ENCODE measurements at places on chromosomes 3 and 15.

GRCh38 chr3:71064291-71064955 is 519.1 kb downstream of the FOXP1 start:
- DNase-seq, result peak; percentile 74

DNA sequence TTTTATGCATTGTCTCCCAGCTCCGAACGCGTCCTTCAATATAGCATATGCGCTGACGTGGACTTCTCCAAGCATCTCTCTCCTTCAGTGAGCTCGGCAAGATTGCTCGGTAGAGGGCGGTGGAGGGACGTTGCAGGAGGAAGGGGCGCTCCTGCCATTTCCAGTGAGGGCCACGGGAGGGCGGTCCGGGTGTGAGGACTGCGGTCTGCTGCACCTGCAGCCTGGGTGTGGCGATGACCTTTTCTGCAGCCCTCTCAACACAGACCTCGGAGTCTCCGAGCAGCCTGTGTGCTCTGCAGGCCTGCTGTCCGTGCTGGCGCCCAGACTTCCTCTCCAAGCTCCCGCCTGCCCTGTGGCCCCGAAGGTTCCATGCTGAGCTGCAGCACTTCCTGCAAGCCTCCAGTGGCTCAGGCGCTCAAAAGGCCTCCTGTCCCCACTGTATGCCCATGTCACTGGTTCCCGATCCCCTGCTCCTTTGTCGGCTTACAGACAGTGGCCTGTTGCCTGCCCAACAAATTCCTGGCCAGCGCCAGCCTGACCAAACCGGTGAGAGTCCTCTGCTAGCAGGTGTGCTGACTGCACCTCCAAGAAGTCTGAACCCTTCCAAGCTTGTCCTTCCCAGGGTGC is 8.9 kb upstream of the RTP3 start:
- peak; percentile 97 for DNase-seq

GRCh38 chr15:37217567-37217966 is 117.2 kb upstream of the MEIS2 start:
- DNase-seq, result no peak

DNA sequence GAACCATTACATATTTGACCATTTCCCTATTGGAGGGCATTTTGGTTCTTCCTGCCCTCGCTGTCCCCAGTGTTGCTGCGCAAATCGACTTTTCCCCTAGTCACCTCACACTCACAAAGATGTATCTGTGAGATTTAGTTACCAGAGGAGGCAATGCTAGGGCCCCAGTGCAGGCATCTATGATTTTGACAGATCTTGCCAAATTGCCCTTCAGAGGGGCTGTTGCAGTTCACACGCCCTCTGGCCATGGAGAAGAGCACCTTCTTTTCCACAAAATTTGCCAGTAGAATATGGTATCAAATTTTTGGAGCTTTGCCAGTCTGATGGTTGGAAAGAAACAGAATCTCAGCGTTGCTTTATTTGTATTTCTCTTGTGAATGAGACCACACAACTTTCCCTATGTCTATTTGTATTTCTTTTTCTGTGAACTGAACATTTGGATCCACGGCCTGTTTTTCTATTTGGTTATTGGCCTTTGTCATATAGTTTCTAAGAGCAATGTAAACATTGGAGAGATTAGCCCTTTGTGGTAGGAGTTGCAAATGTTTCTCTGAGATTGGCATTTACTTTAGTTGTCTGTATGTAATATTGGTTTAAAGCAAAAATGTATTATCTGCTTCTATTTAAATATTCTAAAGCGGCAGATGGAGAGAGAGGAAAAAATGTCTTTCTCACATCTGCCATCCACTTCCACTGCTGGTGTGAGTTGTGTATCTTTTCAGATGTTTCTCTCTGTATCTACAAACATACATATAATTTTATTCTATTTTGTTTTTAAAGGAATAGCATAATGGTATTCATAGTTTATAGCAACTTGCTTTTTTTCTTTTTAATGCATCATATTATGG is 66.1 kb downstream of the DNASE1L3 start:
- DNase-seq, result no peak

DNA sequence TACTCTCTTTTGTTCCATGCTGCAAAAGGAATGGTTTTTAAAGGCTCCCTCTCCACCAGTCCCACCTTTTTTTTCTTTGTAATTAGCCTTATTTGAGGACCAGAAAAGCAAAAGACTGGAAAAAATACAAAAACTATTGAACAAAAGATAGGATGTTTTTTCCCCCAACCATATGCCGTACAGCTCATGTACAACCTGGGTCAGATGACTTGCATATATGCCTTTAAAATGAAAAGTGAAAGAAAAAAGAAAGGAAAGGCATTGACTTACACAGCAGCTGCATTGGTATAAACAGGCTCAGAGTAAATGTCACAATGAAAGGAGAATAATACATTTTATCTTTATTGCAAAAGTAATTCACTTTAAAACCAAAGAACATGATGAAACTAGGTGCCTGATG is 69.5 kb upstream of the CMC1 start:
- DNase-seq, result no peak

DNA sequence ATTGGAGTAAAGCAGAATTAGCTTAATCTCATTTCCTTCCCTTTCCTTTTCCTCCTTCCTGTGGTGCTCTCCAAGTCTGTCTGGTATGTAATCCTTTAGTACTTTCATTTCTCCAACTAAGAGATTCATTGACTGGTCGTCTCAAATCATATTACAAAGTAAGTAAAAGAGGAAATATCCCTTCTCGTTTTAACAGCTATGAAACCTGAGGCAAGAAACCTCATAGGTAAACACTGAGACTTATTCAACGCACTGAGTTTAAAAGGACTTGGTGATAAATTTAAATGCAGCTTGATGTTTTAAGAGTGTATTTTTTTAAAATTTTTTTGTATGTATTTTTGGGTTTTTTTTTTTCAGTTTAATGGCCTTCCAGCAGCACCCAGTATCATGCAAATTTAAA is 117.2 kb upstream of the LRRC3B start:
- no peak for DNase-seq

- DNase-seq, result peak; percentile 90
These were observed at the start of gene MFSD1 for GRCh38 chr3:158801696-158802408. TSS of gene MFSD1 (plus strand) at chr3:158802054. CDS start at chr3:158802153, 99 bp downstream.

DNA sequence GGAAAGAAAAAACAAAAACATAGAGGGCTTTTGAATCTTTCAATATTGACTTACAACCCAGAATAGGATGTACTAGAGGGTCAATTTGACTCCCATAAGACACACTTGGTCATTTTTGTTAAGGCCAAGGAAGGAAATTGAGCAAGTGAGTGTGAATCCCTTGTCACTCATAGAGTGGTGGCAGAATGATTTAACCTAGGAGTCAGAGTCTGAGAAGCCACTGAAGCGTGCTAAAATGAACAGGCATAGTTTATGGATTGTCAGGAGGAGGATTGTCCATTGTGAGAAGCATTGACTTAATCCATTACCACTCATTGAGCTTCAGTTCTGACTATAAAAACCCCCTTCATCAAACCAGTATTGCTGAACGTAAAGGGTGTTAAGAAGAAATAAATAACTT is 8.2 kb upstream of the GCSAM start:
- no peak for DNase-seq

DNA sequence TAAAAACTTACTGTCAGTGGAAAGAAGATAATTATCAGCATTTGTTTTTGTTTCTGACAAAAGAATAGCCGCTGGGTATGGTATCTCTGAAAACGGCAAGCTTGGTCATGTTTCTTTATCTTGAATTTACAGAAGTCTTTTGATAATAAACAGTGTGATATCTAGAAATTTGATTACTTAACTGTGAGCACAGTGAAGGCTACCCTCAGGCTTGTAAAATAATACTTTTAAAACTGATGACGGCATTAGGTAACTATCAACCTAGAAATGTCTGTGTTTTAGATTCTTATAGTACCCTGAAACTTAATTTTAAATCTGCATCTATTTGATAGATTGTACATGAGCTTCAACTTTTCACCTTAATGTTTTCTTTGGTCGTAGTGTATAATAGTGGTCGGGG is 43.4 kb downstream of the NSUN3 start:
- no peak for DNase-seq

GRCh38 chr3:71721651-71722157 is 3.5 kb downstream of the EIF4E3 start:
- peak; percentile 73 for DNase-seq
